ENCODE measurements at places on chromosomes 7 and 10.

GRCh38 chr7:64180989-64181388 is 26.0 kb upstream of the ZNF735 start:
- DNase-seq = no peak

- DNase-seq = peak; percentile 45
Observed at GRCh38 chr10:97850446-97850845, 803 bp downstream of the GOLGA7B start.

- DNase-seq = no peak
Observed at GRCh38 chr7:114141415-114141814, 222.6 kb upstream of the PPP1R3A start.

DNA sequence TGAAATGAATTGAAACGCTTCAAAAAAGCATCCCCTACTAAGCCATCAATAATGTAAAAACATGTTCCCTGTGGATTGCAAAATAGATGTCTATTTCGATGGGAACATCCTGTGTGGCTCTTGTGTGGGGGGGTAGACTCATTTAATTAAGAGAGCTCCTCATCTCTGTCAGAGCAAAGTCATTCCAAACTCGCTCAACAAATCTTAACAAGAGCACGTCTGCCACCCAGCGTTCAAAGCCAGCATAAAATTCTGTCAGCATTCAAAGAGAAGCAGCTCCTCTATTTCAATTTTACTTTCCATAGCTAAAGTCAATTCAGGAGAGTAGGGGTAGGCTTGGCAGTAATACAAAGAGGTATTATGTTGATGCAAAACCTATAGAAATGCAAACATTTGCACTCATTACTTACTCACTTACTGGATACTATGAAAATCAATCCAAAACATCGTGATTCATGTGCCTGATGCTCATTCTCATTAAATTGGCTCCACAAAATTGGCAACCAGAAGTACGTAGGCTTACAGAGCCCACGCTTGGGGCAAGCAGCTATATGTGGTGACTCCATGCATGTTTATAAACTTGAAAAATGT is 114.9 kb downstream of the IPMK start:
- peak; percentile 3 for DNase-seq

- peak; percentile 70 for DNase-seq
Observed at GRCh38 chr7:5824297-5824610, 42.8 kb upstream of the RNF216 start.

DNA sequence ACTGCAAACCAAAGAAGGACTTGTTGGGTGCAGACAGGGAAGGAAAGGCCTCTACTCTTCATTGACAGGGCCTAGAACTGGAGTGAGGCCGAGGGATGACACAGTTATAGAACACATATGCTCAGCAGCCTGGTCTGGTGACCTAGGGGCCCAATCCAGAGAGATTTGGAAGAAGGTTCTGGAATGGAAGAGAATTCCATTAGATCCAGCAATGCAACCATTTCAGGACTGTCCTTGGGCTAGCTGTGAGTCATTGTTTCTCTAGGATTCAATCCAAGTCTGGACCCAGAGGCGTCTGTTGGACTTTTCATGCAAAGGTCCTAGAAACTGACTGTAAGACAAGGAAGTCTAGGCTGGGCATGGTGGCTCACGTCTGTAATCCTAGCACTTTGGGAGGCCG is 59.2 kb downstream of the WIPF3 start:
- no peak for DNase-seq

DNA sequence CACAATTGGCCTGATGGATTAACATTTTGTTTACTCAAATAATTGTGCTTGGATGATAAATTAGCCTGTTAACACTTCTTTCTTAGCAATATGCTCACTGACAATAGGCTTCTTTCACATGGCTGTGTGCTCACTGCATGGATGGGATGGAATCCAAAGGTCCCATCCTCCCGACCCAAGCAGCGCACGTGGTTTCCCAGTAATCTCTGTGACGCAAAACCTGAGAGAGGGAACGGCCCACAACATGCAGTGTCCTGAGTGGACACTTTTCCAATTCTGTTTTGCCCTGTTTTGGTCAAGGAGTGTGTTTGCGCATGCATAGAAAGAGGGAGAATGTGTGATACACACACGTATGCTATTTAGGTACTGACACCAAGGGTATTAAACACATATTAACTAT is 42.1 kb upstream of the RASGEF1A start:
- DNase-seq = no peak

- DNase-seq = no peak
Observed at GRCh38 chr7:8152489-8153192, 109.3 kb downstream of the ICA1 start.

DNA sequence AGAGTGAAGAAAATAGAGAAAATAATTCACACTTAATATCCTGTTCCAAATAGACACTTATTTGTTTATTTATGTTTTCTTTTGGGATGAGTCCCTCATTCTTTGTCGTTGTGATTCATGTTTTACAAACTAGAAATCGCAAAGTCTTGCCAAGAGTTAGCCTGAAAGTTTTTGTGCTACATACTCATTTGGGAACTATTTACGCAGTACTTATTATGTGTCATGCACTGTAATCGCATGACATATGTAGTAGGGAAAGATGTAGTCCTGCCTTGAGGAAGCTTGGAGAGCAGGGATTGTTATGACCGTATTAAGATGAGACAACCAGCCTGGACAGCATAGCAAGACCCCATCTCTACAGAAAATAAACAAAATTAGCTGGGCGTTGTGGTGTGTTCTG is 189.3 kb downstream of the ABCA13 start:
- DNase-seq = no peak

- DNase-seq = no peak
Observed at GRCh38 chr10:126286256-126286780, 102.0 kb downstream of the ADAM12 start.

DNA sequence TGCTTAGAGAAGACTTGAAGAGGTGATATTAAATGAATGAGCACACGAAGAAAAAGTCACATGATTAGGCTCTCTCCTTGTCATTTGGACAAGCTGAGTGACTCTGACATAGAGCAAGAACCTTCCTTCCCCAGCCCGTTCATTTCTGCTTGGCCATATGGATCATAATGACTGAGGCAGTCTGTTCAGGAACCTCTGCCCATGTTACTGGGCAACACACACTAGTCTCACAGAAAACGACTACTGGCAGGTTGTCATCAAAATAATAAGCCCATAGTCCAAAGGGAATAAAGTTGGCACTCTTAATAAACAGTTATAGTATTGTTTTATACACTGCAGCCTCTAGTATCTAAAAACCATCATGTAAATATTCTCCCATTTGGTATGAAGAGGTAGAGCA is 635.0 kb downstream of the REEP3 start:
- DNase-seq = no peak

GRCh38 chr10:76736392-76736791 is 901.2 kb downstream of the KCNMA1 start:
- DNase-seq = no peak

- no peak for DNase-seq
Observed at GRCh38 chr7:105157278-105157677, 143.3 kb downstream of the KMT2E start.

DNA sequence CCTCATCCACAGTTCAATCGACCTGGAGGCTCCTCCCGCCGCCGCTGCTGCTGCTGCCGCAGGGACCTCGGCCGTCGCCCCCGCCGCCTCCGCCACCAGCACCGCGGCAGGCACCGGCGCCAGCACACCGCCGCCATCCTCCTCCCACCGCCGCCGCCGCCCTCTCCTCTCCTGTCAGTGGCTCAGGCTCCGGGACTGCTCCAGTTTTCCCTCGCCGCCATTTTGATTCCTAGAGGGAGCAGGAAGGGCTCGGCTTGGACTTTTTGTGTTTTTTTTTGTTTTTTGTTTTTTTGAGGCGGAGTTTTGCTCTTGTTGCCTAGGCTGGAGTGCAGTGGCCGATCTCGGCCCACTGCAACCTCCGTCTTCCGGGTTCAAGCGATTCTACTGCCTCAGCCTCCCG is 3.0 kb upstream of the MCM10 start:
- DNase-seq = peak; percentile 19

GRCh38 chr10:19332304-19332703 is 283.7 kb downstream of the MALRD1 start:
- no peak for DNase-seq

- no peak for DNase-seq
Observed at GRCh38 chr7:138258197-138258559, 181.9 kb downstream of the AKR1D1 start.

- DNase-seq = no peak
Observed at GRCh38 chr10:131897297-131897899, 3.4 kb upstream of the PPP2R2D start.

DNA sequence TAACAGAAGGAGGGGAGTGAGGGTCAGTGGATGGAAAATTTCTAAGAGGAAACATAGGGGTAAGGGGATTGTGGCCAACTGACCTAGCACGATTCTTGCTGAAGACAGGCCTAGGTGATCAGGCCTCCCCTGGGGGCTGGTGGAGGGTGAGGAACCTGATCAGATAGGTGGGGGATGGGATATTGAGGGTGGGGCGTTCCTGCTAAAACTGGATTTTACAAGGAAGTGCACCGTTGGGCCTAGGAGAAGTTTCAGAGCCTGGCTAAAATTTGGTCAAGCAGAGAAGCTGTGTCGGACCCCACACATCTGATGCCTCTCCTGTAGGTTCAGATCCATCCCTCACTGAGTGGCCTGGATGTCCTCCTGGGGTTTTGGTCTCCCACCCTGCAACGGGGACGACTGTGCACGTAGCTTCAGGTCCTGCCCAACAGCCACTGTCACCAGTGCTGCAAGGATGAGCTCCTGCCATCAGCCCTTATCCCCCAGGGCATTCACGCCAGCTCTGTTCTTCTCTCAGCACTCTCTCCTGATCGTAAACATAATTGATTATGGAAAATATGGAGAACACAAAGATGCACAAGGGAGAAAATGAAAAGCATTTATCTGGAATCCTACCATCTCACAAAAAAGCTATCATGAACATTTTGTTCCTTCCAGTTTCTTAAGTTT is 89.9 kb downstream of the ADCY1 start:
- DNase-seq = no peak

- no peak for DNase-seq
Observed at GRCh38 chr7:24406053-24406788, 122.2 kb downstream of the NPY start.

GRCh38 chr10:75556320-75556719 is 124.9 kb downstream of the LRMDA start:
- no peak for DNase-seq

DNA sequence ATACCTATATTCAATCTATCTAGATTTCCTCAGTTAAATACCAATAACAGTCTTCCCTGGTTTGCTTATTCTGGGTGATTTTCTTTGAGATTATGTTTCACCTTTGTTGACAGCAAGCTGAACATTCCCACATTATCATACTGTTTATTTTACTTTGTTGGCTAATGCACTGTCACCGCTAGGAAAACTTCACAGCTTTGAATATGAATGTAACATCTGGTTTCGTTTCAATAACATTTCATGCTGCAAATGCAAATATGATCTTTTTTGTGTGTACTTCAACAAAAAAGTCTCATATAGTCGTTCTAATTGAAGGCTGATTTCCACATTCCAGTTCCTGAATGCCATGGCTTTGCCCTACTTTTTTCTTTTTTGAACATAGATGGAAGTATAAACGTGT is 946.3 kb upstream of the GHITM start:
- no peak for DNase-seq

DNA sequence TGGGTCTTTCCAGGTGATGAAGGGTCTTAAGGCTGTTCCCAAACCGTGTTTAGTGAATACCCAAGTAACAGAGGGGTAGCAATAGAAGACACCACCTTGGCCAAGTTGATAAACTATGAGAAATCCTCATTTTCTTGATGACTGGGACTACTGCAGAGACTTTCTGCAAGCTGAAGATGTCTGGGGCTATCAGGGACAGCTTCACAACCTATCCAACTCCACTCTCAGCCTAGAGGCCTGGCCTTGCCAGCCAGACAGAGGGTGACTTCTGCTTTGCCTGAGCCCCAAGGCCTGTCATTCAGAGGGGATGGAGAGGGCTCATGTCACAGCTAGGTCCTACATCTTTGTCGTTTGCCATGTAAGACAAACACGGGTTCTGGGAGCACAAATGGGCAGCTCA is 255.9 kb upstream of the GRB10 start:
- no peak for DNase-seq

DNA sequence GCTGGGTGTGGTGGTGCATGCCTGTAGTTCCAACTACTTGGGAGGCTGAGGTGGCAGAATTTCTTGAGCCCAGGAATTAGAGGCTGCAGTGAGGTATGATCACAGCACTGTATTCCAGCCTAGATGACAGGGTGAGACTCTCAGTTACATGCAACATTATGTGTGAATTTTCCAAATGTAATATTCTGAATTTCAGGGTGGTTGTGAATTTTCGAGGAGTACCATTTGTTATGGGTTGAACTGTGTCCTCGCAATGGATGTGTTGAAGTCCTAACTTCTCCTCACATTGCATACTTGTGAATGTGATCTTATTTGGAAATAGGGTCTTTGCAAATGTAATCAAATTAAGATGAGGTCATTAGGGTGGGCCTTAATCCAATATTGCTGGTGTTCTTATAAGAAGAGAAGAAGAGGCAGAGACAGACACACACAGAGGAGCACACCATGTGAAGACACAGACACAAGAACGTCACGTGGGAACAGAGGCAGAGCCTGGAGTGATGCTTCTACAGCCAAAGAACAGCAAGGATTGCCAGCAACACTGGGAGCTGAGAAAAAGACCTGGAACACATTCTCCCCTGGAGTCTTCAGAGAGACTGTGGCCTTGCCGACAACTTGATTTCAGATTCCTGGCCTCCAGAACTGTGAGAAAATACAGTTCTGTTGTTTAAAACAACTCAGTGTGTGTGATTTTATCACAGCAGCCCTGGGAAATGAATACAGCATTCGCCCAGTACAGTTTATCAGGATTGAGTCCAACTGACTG is 91.9 kb downstream of the ZNF783 start:
- no peak for DNase-seq
